ENCODE measurements at places on chromosomes 6 and 20.

DNA sequence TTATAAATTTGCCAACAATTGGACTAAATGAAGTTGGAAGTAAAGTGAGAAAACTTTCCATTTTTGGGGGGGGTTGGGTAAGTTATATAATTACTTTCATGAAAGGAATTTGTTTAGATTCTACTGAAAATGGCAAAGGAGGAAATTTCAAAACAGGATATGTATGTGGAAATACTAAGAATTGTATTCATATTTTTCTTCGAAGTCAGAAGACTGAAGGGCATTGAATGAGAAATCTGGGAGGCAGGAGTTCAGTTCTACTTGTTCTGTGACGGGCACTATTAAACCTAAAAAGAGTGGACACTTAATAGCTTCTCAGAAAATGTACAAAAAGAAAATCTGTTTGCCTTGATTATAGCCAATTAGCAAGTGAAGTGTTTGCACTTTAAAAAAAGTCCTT, 114.7 kb downstream of the PRIM2 start:
- DNase-seq = no peak

DNA sequence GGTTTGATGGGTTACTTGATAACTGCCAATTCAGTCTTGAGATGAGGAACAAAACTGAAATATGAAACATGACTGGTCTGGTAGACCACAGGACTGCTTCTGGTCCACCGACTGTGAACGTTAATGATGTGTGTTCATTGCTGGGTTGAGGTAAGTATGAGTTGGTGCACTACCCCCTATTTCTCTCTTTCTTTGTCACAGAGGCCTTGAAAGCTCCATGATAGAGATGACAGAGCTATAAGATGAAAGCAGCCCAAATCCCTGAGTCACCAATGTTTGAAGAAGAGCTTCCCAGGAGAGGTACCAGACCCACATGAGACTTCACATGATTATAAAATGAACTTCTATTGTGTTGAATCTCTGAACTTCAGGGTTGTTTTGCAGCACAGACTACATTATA, 555.5 kb downstream of the PTPRT start:
- no peak for DNase-seq

- DNase-seq = no peak
These were observed 370.5 kb upstream of the RSPO3 start for GRCh38 chr6:126747728-126748540.

GRCh38 chr6:140071601-140072062, 697.2 kb upstream of the CITED2 start:
- no peak for DNase-seq

- DNase-seq = no peak
These were observed 100.3 kb upstream of the SRSF6 start for GRCh38 chr20:43357352-43357751.

DNA sequence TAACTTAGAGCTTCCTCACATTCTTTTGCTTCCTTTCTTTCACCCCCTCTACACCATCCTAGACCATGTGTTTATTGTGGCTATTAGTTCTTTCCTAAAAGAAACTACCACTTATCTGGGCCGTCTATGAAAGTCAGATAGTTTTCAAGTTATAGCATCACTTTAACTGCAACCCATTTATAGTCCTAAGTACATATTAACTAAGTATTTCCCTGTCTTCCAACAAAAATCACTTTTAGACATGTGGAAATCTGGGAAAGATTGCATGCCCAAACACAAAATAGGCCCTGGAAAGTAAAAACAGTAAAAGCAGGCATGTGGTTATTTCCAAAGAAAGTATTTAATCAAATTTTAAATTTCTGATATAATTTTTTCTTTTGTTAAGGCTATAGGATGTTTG, 5.5 kb downstream of the MYLIP start:
- DNase-seq = no peak

DNA sequence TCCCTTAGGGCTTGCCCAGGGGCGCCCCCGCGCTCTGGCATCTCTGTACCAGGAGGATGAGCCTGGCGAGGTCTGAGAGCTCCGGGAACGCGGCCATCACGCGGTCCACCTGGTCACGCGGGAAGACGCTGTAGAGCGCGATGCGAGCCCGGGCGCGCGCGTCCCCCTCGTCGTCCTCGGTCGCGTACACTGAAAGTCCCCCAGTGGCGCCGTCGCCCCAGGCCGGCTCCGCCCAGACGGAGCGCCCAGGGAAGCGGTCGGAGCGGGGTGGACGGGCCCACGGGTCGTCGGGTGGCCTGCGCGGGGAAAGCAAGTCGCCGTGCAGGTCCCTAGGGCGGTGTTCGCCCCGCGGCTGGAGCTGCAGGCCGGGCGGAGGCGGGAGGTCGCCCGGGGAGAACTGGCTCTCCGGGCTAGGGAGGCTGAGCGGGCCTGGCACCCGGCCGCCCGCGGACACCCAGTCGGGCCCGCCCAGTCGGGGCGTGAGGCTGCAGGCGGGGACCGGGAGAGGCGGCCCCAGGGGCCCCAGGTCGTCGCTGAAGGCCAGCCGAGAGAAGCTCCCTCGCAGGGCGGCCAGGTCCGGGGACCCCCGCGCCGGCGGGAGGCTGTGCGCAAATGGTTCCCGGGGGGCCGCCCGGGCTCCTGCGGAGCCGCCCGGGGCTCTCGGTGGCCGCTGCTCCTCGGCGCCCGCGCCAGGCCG, 34.0 kb downstream of the ZC3H12D start:
- DNase-seq = no peak

DNA sequence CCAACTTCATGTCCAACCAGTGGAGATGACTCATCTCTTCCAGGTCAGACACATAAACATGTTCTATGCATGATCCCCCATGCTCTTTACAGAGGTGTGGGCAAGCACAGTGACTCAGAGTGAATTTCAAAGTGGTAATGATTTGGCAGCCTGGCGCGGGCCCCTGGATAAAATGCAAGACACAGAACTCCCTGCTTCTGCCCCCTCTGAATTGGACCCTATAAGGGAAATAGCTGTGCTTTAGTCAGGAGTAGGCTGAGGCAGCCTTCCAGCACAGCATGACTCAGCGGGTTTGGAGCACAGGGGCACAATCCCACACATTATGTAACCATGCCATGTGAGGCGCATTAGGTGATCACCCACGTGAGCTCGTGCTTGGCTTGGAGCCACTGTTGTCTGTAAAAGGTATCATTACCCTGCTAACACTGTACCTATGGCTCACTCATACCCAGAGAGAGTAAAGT, 127.4 kb downstream of the C6orf118 start:
- no peak for DNase-seq

Data from stimulated activated CD4-positive, alpha-beta T cell treated with anti-CD3 and anti-CD28 coated beads, Interleukin-15, amount 100 ng/mL, for 24 hours (primary cell).